ENCODE measurements at places on chromosomes 1 and 21.

DNA sequence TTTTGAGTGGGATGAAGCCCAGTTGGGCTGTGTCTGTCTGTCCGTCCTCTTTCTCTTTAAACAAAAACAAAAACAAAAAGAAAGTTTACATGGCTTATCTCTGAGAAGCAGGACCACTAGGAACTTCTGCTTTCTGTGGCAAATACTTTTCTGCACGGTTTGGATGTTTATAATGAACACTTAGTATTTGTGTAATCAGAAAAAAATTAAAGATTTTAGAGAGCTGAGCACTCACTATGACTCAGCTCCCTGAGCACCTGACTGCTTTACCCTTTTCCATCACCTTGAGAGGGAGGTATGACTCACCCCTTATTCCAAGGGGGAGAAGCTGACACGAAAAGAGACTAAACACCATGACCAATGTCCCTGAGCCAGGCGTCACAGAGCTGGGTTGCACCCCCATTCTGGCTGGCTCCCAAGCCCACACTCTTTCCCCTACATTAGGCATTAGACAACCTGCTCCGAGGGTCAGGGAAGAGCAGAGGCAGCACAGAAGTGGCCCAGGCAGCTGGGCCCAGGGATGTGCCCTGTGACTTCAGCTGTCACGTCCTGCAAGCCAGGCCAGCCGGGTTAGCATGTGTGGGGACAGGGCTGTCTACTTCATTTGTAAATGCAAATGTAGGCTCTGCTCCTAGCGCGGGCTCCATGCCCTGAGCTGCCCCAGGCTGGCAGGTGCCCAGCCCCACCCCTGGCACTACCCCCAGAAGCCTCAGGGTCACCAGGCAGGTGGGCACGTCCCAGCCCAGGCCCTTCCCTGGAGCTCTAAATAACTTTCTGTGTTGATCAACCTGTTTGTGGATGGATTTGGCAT, 30.4 kb downstream of the RAP1GAP start:
- no peak for DNase-seq

DNA sequence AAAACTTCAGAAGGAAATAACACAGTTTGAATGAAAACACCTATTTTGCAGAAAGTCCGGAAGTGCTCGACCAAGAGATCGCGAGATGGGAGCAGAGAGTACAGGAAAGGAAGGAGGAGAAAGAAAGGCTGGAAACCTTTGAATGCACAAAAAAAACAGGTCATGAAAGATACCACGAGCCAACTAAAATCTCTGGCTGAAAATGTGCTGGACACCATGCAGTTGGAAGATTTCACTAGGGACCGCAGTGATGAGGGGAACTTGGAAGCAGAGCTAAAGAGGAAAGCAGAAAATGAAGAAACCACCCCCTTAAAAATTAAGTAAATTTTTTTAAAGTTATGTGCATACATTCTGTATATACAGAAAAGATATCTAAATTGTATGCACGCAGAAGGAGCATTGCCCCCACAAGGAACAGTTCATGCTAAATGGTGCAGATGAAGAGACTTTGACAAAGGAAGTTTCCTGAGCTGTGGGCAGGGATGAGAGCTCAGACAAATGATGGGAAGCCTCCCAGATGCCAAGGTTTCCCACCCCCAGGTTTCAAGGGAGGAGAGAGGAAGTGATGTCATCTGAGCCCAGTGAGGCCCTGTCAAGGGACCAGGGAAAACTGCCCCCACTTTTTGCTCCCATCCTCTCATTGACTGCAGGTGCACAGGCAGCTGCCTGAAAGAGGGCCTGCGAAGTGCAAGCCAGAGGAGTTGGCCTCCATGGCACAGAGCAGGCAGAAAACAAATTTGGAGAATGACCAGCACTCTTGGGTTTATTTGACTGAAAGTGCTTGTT, 52.5 kb downstream of the ETS2 start:
- no peak for DNase-seq

GRCh38 chr21:38806153-38806941, 618 bp downstream of the ETS2 start:
- DNase-seq: no peak

DNA sequence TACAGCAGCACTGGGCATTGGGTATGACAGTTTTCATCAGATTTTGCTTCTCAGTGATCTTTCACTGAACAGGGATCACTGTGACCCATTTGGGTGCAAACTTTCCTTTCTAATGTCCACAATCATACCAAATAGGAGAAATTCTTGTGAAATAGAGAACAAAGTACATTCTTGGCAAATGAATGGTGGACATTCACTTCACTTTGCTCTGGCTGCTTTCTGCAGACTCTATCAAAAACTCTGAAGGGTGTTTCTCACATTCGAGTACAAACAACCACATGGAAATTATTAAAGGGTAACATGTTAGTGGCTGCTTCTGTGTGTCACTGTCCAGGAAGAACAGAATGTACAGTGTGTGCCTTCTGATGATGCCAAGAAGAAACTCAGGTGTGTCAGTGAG, 61.9 kb upstream of the ADAM30 start:
- DNase-seq: no peak

- no peak for DNase-seq
Observed at GRCh38 chr1:2504225-2504948, 22.0 kb downstream of the PANK4 start.

DNA sequence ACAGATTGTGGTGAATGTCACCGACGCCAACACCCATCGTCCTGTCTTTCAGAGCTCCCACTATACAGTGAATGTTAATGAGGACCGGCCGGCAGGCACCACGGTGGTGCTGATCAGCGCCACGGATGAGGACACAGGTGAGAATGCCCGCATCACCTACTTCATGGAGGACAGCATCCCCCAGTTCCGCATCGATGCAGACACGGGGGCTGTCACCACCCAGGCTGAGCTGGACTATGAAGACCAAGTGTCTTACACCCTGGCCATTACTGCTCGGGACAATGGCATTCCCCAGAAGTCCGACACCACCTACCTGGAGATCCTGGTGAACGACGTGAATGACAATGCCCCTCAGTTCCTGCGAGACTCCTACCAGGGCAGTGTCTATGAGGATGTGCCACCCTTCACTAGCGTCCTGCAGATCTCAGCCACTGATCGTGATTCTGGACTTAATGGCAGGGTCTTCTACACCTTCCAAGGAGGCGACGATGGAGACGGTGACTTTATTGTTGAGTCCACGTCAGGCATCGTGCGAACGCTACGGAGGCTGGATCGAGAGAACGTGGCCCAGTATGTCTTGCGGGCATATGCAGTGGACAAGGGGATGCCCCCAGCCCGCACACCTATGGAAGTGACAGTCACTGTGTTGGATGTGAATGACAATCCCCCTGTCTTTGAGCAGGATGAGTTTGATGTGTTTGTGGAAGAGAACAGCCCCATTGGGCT, 3.0 kb downstream of the CELSR2 start:
- DNase-seq: no peak

DNA sequence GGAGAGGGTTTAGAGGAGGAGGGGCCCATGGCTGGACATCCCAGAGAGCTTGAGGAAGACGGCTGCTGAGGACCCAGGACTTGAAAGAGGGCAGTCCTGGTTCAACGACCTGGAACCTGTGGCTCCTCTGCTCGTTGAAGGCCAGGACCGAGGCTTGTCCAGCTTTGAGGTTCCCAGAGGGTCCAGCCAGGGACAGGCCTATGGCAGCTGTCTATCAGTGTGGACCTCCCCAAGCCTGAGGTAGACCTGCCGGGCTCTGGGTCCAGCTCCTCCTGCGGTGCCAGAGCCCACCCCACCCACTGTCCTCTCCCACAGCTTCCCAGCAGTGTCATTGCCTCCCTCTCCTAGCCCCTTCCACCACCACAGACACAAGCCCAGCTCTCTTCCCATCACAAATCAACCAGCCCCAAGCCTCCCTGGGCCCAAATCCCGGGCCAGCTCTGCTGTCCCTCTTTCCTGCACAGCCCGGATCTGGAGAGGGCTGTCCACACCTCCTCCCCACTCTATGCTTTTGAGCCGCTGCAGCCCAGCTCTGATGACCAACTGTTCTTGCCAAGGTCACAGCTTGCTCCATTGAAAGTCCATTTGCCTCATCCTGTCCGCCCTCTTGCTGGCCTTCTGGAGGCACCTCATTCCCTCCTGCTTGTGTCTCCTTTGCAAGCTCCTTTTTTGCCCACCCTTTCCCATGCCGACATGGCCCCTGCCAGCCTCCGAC, 48.7 kb upstream of the EDN2 start:
- DNase-seq: no peak

GRCh38 chr1:99358770-99359169, 94.5 kb downstream of the PLPPR4 start:
- DNase-seq: no peak

- DNase-seq: no peak
Observed at GRCh38 chr1:67611846-67612245, 73.2 kb upstream of the GADD45A start.
